ENCODE measurements at places on chromosomes 6 and 20. TPM values are rescaled to one million over a fixed set of nuclear protein-coding genes. Genes with fewer than 3 reads are reported as not detected.

Gene CLIC5
- total RNA-seq, result not detected

DNA sequence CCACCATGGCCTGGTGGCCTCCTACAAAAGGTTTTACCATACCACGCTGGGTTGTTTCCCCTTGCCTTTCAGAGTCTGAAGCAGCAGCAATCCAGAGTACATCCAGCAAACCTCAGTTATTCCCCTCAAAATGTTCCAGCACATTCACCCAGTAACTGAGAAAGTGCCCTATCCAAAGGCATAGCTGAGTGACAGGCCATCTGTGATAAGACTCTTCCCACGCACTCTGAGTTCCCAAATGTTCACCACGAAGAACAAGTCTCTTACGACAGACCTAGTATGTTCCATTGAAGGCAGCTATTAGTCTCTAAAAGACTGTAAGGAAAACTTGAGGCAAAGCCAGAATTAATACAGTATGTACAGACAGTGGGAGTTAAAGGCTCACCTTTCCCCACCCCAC, 31.6 kb upstream of the C20orf144 start:
- peak; percentile 22 for DNase-seq

DNA sequence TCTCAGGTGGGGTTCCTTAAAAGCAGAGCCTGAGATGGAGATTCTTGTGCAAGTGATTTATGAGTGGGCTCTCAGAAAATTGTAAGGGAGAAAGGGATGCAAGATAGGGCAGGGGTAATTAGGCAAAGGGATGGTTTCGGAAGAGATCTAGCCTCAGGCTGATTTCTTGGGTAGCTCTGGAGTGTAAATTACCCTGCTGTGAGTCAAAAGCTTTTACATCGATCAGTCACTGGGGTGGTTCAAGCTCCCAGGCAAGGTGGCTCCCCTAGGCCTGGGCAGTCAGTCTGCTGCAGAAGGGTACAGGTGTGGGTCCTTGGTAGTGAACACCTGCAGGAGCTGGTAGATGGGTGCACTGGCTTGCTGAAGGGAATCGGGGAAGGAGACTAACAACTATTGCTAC, 11.1 kb upstream of the PM20D2 start:
- DNase-seq, result no peak

DNA sequence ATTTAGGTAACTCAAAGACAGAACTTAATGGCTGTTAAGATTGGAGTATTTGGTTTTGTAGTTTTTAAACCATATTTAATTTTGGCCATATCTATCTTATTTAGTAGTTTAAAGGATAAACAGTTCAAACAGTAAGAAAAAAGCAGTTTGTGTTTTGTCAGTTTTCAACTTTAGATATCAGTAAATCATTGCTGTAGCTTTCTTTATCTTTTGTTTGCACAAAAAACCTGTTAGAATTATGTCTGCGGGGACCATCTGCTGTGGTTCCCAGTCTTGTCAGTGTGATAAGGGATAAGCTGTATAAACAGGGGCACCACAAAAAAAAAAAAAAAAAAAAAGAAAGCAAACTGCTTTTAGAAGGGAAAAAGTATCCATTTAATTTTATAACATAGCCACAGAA, 40.9 kb downstream of the CDKAL1 start:
- no peak for DNase-seq

Gene USP49
- total RNA-seq, result 1.8 TPM

Gene FAM162B
- total RNA-seq, result 13.1 TPM

GRCh38 chr6:44366781-44367180, 20.7 kb upstream of the CDC5L start:
- DNase-seq, result no peak

DNA sequence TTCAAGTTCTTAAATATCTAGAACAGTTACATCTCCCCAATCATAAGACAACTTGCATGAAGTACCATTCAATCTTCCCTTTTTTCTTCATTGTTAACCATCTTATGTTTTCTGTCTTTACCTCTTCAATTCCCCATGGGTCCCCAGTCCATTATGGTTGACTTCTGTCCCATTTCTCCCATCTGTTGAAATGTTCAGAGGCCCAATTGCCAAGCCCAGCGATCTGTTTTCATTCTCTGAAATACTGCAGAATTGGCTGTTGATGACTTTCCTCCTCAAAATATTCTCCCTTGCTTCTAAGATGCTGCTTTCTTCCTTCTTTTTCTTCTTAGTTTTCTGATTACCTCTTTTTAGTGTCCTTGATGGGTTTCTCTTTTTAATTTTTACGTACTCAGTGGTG, 26.0 kb downstream of the DSTN start:
- no peak for DNase-seq

Gene LAMA2
- total RNA-seq, result 67.5 TPM

DNA sequence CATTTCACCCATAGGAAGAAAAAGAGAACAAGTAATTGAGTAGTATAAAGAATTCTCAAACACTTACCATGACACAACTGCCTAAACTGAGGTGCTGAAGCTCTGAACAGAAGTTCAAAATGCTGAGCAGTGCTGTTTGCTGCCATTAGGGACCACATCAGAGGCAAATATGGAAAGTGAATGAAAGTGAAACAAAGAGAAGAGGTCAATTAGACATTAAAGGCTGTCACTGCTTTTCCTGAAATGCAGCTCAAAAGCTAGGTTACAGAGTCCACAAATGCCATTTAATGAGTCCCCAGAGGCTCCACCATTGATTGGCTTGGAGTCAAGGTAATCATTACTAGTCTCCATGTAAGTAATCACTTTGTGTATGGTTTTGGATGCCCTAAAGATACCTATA, 46.1 kb downstream of the POU3F2 start:
- no peak for DNase-seq

DNA sequence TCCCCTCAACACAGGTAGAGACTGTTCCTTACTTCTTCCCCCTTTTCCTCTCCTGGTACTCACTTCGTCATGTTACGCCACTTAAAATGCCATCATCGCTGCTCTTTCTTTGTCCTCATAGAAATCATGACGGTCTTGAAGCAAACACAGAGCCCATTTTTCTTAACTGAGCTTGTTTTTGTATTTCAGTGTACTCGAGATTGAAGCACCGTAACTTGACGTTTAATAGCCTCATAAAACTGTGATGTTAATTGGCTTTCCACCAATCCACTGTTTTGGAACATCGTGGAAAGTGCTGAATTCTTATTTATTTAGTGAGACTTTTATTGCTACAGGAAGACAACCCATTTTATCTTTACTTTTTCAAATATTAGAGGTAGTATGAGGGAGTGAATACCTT, 38.7 kb downstream of the DUSP22 start:
- no peak for DNase-seq

Gene TRIM27
- 43.8 TPM for total RNA-seq

GRCh38 chr6:27126815-27127537, 120.5 kb upstream of the PRSS16 start:
- DNase-seq, result peak; percentile 94

- no peak for DNase-seq
Observed at GRCh38 chr6:146878952-146879340, 280.2 kb downstream of the ADGB start.

DNA sequence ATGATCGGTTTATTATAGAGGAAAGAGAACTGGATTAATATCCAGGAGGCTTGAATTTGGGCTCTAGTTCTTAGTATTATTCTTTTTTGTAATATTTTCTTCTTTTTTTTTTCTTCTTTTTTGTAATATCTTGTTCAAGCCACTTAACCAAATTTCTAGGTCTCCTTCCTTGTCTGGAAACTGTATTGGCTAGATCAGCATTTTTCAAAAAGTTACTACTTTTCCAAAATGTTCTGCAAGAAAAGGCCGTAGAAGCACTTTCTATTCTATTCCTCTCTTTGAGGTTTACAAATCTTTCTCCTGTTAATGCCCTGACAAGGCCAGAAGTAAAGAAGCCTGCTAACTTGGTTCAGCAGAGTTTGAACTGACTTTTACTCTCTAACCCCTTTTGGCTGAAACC, 12.0 kb downstream of the BMP6 start:
- no peak for DNase-seq

DNA sequence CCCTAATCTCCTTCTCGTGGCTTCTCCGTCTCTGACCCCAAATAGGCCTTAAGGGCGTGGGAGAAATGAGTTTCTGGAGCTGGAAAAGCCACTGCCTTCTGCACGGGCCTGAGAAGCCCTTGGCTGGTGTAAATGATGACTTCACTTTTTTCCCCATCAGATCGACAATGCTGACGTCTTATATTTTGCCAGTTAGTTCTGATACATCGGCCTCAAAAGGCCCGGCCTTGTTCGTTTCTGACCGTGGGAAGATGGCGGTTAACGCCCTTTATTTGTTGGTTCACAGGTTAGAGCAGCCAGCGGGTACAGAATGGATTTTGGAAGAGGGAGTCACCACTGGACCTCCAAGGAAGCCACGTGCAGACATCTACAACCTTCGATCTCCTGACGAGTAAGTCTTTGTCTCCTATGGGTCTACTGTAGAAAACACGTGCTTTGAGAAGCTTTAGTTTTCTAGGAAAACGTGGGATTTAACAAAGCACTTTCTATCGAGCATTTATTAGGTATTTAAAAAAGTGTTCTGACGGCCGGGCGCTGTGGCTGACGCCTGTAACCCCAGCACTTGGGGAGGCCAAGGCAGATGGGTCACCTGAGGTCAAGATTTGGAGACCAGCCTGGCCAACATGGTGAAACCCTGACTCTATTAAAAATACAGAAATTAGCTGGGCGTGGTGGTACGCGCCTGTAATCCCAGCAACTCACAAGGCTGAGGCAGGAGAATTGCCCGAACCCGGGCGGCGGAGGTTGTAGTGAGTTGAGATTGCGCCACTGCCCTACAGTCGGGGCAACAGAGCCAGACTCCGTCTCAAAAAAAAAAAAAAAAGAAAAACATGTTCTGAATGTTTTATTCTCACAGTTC, 1.2 kb upstream of the ZNFX1 start:
- no peak for DNase-seq

GRCh38 chr6:164167873-164168405, 753.4 kb downstream of the QKI start:
- DNase-seq, result no peak

Gene MTFR2
- total RNA-seq, result 0.26 TPM

DNA sequence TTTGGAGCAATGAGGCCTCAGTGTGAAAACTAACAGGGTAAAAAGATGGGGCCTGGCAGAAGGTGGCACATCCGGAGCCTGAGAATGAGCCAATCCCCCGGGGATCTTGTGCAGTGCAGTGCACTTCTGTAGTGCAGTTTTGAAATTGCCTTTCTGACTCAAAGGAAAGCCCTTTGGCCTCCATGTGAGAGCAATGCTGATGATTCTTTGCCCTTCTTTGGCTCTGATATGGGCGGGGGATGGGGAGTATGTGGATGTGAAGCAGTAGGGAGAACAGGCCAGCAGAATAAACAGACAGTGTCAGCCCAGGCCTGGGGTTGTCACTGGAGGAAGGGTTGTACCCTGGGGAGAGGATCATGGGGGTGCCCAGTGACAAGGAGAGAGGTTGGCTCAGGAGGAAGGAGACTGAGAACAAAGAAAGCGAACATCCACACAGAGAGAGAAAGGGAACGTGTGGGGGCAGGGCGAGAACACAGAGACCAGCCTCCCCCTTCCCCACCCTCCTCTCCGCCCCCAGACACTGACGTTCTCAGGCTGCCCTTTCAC, 351.2 kb downstream of the CDC5L start:
- DNase-seq, result peak; percentile 77

GRCh38 chr20:58224097-58224496, 4.4 kb downstream of the ANKRD60 start:
- no peak for DNase-seq

DNA sequence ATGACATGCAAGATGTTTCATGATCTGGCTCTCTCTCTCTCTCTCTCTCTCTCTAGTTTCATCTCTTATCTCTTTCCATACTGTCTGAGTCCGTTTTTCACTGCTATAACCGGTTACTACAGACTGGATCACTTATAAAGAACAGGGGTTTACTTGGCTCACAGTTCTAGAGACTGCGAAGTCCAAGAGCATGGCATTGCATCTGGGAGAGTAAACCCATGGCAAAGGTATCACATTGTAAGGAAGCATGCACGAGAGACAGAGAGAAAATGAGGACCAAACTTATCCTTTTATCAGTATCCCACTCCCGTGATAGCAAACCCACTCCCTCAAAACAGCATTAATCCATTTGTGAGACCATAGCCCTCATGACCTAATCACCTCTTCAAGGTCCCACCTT, 7.2 kb upstream of the AGPAT4 start:
- DNase-seq, result no peak

DNA sequence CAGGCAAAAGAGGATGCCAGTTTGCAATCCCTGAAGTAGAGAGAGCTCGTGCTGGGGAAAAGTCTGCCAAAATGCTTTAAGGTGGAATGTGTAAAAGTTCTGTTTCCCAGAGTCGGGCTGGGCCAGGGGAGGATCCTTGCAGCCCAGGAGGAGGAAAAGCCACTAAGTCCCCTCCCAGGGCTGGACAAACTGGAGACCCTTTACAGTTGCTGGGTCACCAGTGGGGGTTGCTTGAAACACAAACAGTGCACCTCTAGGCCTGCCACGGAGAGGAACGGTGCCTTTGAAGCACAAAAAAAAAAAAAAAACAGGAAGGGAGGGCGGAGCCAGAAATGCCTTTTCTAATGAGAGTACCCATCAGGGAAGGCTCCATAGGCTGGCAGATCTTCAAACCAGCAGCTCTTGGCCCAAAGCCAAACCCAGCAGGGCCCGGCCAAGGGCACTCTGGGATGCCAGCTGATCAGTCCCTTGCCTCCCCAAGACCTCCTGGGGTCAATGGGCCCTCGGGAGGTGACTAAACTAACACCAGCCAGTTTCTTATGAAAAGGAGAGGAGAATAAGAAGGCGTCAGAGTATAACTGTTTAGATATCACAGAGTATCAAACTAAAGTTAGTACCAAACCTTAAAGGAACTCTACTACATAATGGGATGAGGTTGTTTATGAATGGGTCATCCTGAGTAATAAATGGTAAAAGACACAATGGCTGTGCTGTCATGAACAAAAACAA, 23.7 kb downstream of the HLA-A start:
- peak; percentile 45 for DNase-seq

DNA sequence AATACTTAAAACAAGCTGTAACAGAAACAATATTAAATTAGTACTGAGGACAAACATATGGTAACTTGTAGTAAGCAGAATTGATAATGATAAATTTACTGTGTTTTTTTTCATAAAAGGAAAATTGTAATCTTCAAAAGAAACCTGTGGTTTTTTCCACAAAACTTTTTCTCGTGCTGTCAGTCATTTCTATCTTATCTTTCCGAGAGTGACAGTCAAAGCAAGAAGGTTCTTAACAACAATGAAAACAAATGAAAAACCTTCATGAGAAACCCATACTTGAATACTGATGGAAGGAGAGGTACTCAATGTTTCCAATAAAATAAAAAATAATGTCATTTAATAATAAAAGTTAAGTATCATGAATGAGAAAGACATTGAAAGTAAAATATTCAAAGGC, 174.0 kb downstream of the TBC1D32 start:
- DNase-seq, result no peak

GRCh38 chr20:2045101-2045500, 51.2 kb upstream of the PDYN start:
- no peak for DNase-seq

Gene EYA4
- total RNA-seq, result 23.9 TPM

Gene MEP1A
- not detected for total RNA-seq

DNA sequence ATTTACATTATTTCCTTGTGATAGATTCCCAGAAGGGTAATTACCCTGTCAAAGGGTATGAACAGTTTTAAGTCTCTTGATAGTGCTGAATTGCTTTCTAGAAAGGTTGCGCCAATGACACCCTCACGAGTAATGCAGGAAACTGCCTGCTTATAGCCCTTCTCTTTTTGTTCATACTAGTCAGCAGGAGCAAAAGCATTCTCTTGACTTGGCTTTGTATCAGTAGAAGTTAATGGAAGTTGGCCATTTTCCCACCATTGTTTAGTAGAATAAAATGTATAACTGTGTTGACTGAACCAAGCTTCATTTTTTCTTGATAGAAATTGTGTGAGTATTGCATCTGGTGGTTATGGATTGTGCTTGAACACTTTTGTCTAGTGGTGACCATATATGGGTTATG, 100.1 kb downstream of the FARS2 start:
- DNase-seq, result peak; percentile 44

All from fibroblast of lung (primary cell).